PC-3 (cell line): ENCODE measurements at places on chromosomes 5 and 9. TPM values are rescaled to one million over a fixed set of nuclear protein-coding genes. Genes with fewer than 3 reads are reported as not detected.

Gene FAM221B
- total RNA-seq, result 0.29 TPM in 1 of 2 replicates, not detected in the other

Gene LCN1
- not detected in 2 replicates for total RNA-seq

GRCh38 chr5:169299191-169299662 lies 1.7 kb downstream of the SLIT3 start:
- DNase-seq, result no peak
- no peaks in the 10 kb centered on the region for H3K36me3 ChIP-seq
- H3K27me3 ChIP-seq, result peaks cover 50% of the 10 kb centered on the region
- H3K4me3 ChIP-seq, result no peak overlapping the region
- H3K27ac ChIP-seq, result no peak overlapping the region

GRCh38 chr5:172798422-172799215 lies 27.6 kb upstream of the DUSP1 start:
- peak overlapping the region; percentile 94 for H3K27ac ChIP-seq
- H3K36me3 ChIP-seq, result no peaks in the 10 kb centered on the region
- no peaks in the 10 kb centered on the region for H3K27me3 ChIP-seq
- peak; percentile 91 for DNase-seq
- H3K4me3 ChIP-seq, result no peak overlapping the region

DNA sequence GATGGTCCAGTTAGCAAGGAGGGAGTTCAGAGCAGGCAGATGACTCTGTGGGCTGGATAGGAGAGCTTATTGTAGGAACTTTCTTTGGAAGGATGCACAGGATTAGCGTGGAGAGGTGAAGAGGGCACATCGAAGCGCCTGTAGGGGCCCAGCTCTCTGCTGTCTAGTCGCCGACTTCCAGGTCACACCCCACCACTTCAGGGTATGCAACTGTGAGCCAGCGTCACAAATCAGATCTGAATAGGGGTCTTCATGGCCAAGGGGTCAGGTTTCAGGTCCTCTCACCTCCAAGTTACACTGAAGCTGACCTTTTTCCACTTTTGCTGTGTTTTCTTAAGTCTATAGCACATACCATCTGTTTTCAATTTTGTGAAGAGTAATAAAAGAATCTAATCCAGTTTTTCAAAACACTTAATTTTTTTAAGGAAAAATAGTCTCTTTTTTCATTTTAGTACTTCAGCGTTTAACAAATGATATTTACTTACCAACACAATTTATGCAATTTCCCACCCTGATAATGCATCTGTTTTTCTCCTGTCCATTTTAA lies 364.2 kb upstream of the CLINT1 start:
- no peak for DNase-seq
- H3K27ac ChIP-seq, result no peak overlapping the region
- no peaks in the 10 kb centered on the region for H3K36me3 ChIP-seq
- H3K27me3 ChIP-seq, result no peaks in the 10 kb centered on the region

Gene IFNA13
- total RNA-seq, result not detected in 2 replicates

DNA sequence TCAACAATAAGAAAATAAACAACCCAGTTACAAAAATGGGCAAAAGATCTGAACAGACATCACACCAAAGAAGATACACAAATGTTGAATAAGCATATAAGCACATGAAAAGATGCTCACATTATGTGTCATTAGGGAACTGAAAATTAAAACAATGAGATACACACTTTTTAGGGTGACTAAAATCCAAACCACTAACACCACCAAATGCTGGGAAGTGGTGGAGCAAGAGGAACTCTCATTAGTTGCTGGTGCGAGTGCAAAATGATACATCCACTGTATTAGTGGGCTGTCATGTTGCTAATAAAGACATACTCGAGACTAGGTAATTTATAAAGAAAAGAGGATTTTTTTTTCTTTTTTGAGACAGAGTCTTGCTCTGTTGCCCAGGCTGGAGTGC lies 329.1 kb downstream of the TMEM38B start:
- H3K36me3 ChIP-seq, result no peaks in the 10 kb centered on the region
- no peak overlapping the region for H3K4me3 ChIP-seq
